ENCODE measurements at places on chromosomes 12 and 14.

- peak; percentile 87 for DNase-seq
These were observed 60.0 kb downstream of the PPP2R5C start for GRCh38 chr14:101821528-101821927.

DNA sequence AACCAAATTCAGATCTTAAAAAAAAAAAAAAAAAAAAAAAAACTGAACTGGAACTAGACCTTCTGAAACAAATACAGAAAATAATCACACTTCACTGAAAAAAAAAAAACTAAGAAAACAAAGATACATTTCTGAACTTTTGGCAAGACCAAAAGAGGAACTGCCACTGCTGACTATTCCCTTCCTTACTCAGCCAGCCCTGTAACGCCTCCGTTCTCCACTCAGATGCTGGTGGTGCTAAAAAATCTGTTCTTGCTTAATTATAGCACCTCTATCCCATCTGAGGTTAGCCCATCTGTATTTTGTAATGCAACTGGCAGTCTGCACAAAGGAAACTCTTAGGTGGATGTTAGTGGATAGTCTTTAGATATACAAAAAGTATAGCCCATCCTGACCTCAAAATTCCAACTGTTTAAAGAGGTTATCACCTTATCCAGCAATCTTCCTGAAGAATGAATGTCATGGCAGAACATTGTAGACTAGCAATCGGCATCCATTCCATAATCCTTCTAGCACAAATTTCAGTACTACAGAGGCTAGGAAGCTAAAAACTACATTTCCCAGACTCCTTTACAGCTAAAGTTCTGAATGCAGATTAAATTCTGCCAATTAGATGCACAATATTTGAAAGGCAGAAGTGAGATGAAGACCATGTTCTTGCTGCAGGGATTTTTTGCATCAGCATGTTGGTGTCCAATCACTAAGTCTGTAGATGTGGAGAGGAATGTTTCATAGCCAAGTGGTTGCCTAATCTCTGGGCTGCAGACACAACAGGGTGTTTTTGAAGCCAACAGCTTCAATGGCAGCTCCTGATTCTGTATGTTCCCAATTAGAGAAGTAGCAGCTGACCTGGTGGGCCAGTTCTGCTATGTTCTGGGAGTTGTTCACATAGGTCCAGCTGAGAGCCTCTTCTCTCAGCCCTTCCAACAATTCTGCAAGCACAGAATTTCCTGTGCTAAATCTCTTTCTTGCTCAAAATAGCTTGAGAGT, 5.7 kb downstream of the MAP3K9 start:
- DNase-seq: no peak

GRCh38 chr12:121697093-121697698, 15.4 kb upstream of the TMEM120B start:
- peak; percentile 62 for DNase-seq

GRCh38 chr12:11822081-11822834, 172.8 kb downstream of the ETV6 start:
- DNase-seq: peak; percentile 45

DNA sequence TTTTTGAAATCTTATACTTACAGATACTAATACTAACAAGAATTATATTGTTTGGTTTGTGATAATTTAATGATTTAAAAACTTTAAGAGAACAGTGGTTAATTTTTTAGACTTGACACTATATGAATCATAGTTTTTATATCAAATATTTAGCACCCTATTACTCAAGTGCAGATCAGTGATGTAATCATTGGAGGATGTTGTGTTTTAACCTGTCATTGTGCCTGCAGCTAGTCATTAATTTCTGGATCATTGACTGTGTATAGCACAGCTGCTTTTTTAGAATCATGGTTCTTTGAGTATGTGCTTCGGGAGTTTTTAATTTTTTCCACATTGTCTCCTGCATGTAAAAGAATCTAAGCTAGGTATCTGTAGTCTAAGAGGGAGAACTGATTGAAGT, 17.3 kb downstream of the ARID4A start:
- DNase-seq: no peak

- no peak for DNase-seq
These were observed 121.7 kb upstream of the CAND1 start for GRCh38 chr12:67147447-67147846.

DNA sequence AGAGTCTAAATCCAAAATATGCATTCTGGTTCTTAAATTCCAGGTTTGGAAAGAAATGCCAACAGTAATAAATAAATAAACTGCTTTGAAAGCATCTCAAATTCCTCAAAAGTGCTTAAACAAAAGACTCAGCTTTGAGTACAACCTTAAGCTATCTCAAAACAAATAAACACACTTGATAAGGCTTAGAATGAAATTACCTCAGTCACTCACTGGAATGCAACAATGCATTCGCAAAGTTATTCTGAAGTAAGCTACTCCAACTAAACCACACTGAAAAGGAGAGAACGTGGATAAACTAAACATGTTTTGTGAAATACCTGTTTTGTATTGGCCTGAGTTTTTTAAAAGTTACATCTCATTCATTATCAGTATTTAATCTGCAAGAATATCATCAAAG, 1.2 kb downstream of the SPTSSA start:
- no peak for DNase-seq

- DNase-seq: no peak
These were observed 531.2 kb downstream of the DIO2 start for GRCh38 chr14:79680087-79680486.
